ENCODE measurements at places on chromosomes 12 and 14.
A peak's percentile ranks its signal among the peaks of the same experiment; 100 is the strongest.

- no peak for ATAC-seq
Measured at GRCh38 chr12:2692080-2692479, 102.7 kb upstream of the FKBP4 start.

DNA sequence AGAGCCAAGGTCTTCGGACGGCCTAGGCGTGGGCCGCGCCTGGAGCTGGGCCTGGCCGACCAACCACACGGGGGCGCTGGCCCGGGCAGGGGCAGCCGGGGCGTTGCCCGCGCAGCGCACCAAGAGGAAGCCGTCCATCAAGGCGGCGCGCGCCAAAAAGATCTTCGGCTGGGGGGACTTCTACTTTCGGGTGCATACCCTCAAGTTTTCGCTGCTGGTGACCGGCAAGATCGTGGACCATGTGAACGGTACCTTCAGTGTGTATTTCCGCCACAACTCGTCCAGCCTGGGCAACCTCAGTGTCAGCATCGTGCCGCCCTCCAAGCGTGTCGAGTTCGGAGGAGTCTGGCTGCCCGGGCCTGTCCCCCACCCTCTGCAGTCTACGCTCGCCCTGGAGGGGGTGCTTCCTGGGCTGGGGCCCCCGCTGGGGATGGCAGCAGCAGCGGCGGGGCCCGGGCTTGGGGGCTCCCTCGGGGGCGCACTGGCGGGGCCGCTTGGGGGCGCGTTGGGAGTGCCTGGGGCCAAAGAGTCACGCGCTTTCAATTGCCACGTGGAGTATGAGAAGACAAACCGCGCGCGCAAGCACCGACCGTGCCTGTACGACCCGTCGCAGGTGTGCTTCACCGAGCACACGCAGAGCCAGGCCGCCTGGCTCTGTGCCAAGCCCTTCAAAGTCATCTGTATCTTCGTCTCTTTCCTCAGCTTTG lies 4.4 kb upstream of the SHMT2 start:
- ATAC-seq: peak; percentile 57

GRCh38 chr12:64142382-64142781 lies 79.7 kb downstream of the KICS2 start:
- ATAC-seq: no peak

GRCh38 chr12:4272424-4273272 lies 914 bp upstream of the CCND2 start:
- peak; percentile 15 for ATAC-seq

GRCh38 chr14:61588419-61588901 lies 106.9 kb upstream of the HIF1A start:
- ATAC-seq: no peak

- no peak for ATAC-seq
Measured at GRCh38 chr14:53824061-53824460, 132.6 kb downstream of the BMP4 start.

DNA sequence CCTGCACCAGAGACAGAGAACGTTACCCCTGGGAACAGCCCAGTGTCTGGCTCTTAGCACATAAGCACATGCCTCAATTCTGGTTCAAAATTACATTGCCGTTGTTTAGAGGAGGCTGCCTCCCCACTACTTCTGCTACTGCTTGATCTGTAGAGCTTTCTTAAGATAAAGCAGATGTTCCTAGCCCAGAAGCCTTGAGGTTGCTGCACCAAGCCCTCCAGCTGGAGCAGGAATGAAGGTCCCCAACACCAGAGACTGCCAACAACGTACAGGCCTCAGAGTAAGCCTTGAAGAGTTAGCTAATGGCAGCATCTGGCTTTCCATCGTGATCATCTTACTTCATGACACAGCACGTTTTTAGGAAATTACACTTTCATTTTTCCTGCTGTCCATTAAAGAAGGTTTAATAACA lies 34.7 kb upstream of the AMIGO2 start:
- no peak for ATAC-seq
